ENCODE measurements at places on chromosomes 1 and 21. TPM values are rescaled to one million over a fixed set of nuclear protein-coding genes. Genes with fewer than 3 reads are reported as not detected.
A peak's percentile ranks its signal among the peaks of the same experiment; 100 is the strongest.

Gene SYCP1
- total RNA-seq = not detected

Gene SPATA17
- 0.78 TPM for total RNA-seq

Gene ADGRB2
- total RNA-seq = 15.8 TPM

- no peak for DNase-seq
Measured at GRCh38 chr1:234515411-234515810, 36.4 kb upstream of the TARBP1 start.

DNA sequence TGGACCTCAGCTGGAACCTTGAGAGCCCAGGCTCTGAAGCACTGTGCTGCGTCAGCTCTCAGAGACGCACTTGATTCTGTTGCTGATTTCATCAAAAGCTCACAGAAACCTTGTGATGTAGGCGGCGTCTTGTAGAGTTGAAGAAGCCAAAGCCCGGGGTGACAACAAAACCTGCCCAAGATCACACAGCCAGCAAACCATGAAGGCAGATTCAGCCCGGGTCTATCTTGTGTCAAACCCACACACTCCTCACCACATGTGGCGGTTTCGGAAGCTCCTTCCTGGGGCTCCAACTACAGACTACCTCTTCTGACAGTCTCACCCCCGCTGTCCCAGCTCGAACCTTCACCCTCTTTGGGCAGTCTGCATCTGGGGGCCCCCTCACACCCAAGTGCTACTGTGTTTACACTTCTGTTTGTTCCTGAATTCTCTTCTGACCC is 50.4 kb downstream of the TENT5C start:
- no peak for DNase-seq

GRCh38 chr1:15005116-15005515 is 148.4 kb upstream of the TMEM51 start:
- no peak for DNase-seq

- DNase-seq = no peak
Measured at GRCh38 chr1:98969798-98970490, 34.7 kb downstream of the PLPPR5 start.

DNA sequence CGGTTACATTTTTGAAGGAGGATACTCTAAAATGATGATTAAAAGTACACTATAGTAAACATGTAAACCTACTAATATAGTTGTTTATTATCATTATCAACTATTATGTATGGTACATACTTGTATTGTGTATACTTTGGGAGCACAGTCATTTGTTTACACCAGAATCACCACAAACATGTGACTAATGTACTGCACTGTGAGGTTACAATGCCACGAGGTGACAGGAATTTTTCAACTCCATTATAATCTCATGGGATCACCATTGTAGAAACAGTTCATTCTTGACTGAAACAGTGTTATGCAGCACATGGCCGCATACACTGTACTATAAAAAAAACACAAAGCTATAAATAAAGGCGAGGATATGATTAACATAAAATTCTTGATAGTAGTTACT is 44.3 kb downstream of the GPATCH2 start:
- no peak for DNase-seq

GRCh38 chr1:228149406-228150119 is at the start of gene GJC2:
GJC2 (plus strand) TSS chr1:228149930; CDS start chr1:228157759, 7,829 bp downstream.
- peak; percentile 26 for DNase-seq

- no peak for DNase-seq
Measured at GRCh38 chr1:193538680-193539079, 352.3 kb upstream of the B3GALT2 start.

Measured in glutamatergic neuron (in vitro differentiated cells).